ENCODE measurements at places on chromosomes 12 and 14. TPM values are rescaled to one million over a fixed set of nuclear protein-coding genes. Genes with fewer than 3 reads are reported as not detected.

The TMPRSS12 gene
- total RNA-seq = not detected

The CLMN gene
- 3.7 TPM for total RNA-seq

The GLIPR1L1 gene
- total RNA-seq = not detected

The TAS2R30 gene
- total RNA-seq = 3.1 TPM

The HELB gene
- total RNA-seq = 36.0 TPM

The CIROP gene
- total RNA-seq = not detected

The SYNDIG1L gene
- total RNA-seq = not detected

The BIN2 gene
- 161 TPM for total RNA-seq

DNA sequence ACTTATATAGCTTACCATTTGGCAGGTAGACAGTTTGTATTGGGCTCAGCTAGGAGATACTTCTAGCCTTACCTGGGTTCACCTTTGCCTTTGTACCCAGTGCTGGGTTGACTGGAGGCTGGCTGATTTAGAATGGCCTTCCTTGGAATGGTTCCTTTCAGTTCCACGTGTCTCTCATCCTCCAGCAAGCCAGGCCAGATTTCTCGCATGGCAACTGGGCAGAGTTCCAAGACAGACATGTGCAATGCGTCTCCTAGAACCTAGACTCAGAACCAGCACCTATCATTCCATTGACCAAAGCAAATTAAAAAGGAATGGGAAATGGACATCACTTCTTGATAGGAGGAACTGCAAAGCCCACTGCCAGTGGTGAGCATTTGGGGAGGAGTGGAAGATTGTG is 79.1 kb upstream of the BDKRB2 start:
- no peak for DNase-seq

- no peak for DNase-seq
Observed at GRCh38 chr12:113762155-113762881, 203.8 kb downstream of the RBM19 start.

- peak; percentile 47 for DNase-seq
Observed at GRCh38 chr12:106248312-106248845, 559 bp upstream of the CKAP4 start.

DNA sequence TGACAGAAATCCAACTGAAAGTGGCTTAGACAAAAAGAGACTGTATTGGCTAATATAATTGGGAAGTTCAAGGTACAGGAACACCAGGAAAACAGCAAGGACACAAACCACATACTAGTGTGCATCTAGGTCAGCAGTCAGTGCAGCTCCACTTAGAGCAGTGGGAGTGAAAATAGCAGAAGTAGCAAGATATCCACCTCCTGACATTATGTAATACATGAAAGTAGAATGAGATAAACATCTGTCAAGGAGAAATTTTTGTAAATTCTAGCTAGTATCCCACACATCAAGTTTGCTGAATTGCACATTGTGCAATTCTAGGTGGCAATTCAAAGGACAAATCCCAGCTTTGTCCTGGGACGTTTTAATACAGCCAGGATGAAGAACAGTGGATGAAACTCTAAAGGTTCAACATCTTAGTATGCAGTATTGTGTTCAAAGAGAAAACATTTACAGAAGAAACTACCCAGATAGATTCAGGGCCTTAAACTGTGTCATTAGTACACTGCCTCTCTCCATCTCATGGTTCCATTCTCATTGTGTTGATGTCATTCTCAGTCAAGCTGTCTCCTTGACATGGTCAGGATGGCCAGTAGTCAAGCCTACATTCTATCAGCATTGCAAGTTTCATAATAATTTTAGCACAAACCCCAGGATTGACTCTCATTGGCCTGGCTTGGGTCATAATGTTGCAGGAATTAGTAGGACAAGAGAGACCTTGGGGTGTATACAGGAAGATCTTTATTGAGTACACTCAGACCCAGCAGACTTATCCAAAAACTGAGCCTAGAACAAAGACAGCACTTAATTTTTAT is 56.8 kb downstream of the SDR9C7 start:
- no peak for DNase-seq

DNA sequence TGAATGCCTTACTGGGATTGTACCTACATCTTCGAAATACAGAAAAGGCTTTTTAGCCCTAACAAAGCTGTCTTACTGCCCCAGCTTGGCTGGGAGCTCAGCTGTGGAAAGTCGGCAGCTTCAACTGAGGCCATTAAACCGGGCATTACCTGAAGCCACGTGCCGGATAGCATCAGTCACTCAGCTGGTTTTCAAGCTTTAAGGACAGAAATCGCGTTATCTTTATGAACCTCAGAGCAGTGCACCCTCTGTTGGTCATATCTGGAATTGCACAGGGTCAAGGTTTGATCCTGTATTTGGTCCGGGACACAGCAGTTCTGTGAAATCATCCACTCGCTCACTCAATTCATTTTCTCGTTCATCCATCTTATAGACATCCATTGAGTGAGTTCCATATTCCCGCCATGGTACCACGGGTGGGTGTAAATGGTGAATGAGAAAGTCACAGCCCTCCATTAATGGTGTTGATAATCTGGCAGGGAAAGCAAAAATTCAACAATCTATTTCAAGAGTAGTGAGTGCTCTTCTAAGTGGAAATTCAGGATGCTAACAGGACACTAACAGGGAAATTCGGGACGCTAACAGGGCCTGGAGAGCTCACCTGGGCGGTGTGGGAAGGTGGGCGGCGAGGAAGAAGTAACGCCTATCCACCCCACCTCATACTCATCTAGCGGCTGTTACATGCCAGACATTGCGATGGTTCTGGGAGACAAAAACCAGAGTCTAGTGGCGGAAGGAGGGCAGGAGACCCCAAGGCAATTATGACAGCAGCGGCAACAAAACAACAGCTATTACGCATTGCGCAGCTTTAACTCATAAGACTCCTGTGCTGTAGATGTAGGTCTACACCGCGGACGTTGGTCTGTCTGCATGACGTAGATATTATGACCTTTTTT is 60.6 kb upstream of the TCL1A start:
- DNase-seq = peak; percentile 37

GRCh38 chr14:22593189-22593588 is 4.2 kb upstream of the DAD1 start:
- no peak for DNase-seq

- DNase-seq = no peak
Observed at GRCh38 chr12:111764120-111764821, 2.5 kb upstream of the ALDH2 start.

DNA sequence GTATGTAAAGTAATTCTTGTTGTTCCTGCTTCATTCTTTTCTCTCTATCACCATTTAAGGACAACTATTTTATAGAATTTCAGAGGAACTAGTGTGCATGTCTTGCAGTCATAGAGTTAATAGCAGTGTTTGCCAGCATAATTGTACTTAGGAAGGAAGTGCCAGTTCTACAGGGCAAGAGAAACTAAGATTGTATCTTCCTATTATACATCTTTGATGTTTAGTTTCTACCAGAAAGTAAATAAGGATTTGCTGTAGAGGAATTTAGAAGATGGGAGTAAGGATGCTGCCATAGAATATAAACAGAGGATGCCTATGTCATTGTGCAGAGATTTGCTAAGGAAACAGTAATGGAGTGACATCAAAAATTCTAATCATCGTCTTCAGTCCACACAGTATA is 270.9 kb upstream of the NPAS3 start:
- no peak for DNase-seq

DNA sequence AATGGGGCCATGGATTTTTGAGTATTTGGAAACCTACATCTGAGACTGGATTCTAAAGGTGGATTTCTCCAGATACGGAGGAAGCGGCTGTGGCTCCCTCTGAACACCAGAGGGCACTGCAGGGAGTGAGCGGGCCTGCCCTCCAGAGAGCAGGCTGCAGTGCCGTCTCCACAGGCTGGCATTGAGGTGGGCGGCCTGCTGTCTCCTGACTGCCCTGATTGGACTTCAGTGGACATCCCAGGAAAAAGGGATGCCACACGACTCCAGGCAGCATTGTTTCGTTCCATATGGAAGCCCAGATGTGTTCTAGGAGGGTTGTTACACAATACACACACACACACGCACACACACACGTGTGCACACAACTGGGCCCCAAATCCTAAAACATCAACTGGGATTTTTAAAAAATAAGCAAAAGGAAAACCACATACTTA is 20.9 kb upstream of the ANO2 start:
- DNase-seq = peak; percentile 54

DNA sequence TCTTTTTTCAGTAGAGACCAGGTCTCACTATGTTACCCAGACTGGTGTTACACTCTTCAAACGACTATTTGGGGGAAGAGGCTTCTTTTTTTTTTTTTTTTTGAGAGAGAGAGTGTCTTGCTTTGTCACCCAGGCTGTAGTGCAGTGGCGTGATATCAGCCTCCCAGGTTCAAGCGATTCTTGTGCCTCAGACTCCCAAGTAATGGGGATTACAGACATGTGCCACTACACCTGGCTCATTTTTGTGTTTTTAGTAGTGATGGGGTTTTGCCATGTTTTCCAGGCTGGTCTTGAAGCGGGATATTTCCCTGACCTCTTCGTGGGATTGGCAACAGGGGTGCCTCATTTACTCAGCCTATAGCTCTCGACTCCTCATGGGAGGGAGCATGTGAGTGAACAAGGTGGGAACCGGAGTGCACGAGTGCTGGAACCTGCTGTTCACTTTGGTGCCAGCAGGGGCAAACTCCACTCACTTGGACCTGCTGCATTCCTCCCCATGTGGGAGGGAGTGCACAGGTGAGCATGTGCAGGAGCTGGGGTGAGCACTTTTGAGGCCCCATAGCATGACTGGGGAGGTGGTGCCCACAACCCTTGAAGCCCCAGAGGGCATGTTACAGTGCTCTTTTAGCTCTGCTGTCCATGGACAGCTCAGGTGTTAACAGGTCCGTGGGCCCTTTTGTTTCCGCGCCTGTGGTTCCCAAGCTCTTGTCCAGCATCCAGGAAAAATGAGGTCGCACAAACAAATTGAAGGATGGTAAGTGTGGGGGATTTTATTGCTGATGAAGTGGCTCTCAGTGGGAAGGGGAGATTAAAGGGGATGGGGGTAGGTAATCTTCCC is 79.1 kb upstream of the HECTD1 start:
- no peak for DNase-seq

GRCh38 chr12:65300679-65301349 is 22.3 kb downstream of the MSRB3 start:
- DNase-seq = no peak

- no peak for DNase-seq
Observed at GRCh38 chr12:108980831-108981618, 39.8 kb downstream of the SVOP start.

- DNase-seq = peak; percentile 14
Observed at GRCh38 chr12:51871126-51871525, 16.8 kb upstream of the ANKRD33 start.

DNA sequence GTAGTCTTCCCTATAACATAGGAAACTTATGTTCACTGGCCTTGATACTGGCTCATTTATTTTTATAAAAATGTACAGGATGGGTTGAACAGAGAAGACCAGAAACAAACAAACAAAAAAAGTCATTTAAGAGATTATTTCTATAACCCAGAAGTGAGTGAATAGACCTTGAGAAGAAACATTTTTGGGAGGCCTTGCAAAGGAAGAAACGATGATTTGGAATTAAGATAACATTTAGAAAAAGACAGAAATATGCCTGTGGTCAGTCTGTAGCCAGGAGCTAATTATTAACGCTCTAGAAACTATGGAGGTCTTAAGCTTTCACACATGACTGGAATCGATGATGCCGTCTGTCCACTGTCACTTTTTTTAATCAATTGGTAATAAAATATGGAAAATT is 264.0 kb downstream of the EGLN3 start:
- no peak for DNase-seq

All from activated naive CD8-positive, alpha-beta T cell treated with anti-CD3 and anti-CD28 coated beads, Interleukin-2, amount 10 ng/mL, durations not matched to agents 7 days and 5 days (primary cell).